ENCODE measurements at places on chromosomes 6 and 20.

- DNase-seq, result no peak
Observed at GRCh38 chr6:136365776-136366354, 76.2 kb upstream of the BCLAF1 start.

DNA sequence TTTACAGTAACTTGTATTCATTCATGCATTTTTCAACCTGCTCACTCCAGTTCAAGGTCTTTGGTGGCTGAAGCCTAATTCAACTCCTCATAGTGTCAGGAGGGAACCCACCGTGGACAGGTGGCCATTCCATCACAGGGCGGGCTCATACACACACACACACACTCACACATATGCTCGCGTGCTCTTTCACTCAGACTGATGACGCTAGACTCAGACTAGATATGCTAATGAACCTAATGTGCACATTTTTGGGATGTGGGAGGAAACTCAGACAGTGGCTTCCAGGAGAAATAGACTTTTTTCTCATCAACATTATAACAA is 56.7 kb downstream of the TRIM27 start:
- DNase-seq, result no peak

DNA sequence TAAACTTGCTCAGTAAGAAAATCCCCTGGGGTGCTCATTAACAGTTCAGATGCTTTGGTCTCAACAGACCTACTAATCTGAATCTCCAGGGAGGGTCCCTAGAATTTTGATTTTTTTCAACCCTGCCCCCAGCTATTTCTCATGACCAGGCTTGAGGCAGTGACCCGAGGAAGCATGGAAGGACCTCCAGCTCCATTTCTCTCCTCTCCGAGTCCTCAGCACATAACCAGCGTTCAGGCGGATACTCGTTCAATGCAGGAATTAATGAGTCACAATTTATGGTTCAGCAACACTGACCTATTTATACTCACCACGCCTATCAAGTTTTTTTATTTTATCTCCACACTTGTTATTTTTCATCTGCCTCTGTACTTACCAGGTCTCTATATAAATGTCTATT is 369.2 kb upstream of the CDH4 start:
- no peak for DNase-seq

DNA sequence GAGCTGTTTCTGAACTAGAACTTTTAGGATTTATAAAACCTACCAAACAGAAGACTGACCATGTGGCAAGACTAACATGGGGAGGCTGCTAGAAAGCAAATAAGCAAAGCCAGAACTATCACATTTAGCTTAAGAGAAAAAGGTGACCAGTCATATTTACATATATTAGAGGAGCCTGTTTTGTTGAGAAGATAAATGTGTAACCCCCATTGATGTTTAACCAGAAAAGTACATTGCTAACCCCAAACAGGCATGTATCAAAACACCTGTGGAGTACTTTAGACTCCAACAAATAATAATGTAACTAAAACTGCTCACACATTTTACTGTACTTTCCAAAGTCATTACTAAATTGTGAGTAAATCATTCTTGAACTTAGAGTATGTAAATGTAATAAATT is 35.0 kb downstream of the AKIRIN2 start:
- no peak for DNase-seq

- DNase-seq, result no peak
Observed at GRCh38 chr20:4674672-4675071, 47.0 kb upstream of the PRND start.

GRCh38 chr6:28004350-28005151 is 47.5 kb downstream of the OR2B6 start:
- no peak for DNase-seq

GRCh38 chr6:129164032-129164431 is 281.1 kb downstream of the LAMA2 start:
- DNase-seq, result no peak

DNA sequence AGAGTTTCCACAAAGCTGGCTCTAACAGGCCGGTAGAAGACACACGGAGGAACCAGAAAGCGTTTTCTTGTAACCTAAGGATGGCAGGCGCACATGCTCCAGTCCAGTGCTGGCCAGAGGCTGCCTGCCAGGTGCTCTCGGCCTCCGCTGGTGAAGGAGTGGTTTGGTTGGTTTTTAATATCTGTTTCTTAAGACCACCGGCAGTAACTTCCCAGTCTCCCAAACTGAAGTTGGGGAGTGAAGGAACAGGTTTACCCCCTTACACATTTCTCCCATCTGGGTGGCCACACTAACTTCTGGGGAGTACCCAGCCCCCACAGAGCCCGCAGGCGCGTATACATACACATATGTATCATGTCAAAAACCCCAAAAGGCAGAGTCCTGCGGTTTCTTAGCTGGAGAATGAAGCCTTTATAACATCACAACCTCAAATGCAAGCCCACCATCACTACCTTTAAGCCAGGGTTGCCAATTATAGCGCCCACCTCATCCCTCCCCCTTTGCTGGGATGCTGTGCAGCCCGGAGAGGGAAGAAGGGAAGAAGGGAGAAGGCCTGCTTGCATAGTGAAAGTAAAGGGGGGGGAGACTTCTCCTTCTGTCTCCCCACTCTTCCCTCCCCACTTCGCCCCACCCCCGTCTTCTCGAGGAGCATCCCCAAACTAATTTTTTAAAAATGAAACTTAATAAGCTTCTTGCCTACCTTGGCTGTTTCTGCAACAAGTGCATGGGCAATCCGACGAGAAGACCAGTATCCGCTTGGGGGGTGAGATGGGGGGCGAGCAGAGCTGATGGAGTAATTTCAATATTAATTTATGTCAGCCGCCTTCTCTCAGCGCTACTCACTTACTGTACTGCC is 1.0 kb downstream of the TRERF1 start:
- DNase-seq, result no peak

DNA sequence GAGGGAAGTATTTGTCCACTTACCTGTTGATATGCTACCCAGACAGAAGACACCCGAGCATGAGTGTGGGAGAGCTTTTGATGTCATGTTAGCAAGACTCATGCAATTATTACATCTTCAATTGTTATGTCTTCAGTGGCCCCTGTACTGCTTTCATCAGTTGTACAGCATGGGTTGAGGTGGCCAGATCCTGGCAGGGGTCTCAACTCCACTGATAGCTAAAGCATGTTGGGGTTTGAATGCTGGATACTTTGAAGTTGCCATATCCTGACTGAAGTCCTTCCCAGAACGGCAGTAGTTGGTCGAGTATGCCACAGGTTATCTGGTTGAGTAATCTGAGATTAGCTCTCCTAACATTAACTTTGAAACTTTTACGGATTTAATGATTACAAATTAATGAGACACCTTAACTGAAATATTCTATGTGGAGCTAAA is 46.7 kb downstream of the LRRN4 start:
- DNase-seq, result no peak

DNA sequence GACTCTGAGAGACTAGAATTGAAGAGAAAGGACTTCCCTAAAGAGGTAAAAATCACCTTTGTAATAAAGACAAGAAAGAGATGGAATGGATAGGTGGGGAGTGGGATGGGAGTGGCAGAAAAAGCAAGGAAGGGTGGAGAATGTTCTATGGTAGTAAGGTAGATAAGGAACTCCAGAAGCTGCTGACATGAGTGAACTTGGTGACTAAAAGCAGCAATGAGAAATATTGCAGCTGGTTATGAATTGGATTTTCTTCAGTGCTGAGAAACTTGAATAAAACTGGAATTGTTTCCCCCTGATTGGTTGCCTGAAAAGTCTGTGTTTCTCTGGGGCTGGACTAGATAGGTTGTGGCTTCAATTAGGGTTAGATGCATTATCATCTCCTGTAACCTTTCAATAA is 15.7 kb upstream of the DTNBP1 start:
- no peak for DNase-seq

All from endothelial cell (in vitro differentiated cells).